ENCODE measurements at places on chromosomes 1 and 21. TPM values are rescaled to one million over a fixed set of nuclear protein-coding genes. Genes with fewer than 3 reads are reported as not detected.

The RIPPLY3 gene
- total RNA-seq = 0.60 TPM

The LHX8 gene
- total RNA-seq = not detected

The OSCP1 gene
- total RNA-seq = 20.6 TPM

The FAM177B gene
- 0.82 TPM for total RNA-seq

The UTS2 gene
- total RNA-seq = not detected

The AMY2B gene
- 48.2 TPM for total RNA-seq

The RAB42 gene
- 7.8 TPM for total RNA-seq

The AMY1B gene
- not detected for total RNA-seq

The LCE3E gene
- total RNA-seq = not detected

The CAPZA1 gene
- 127 TPM for total RNA-seq

The FPGT gene
- 35.5 TPM for total RNA-seq

The PIGV gene
- total RNA-seq = 11.0 TPM

The RIMKLA gene
- total RNA-seq = 8.2 TPM

The OR2L5 gene
- total RNA-seq = 0.44 TPM

The GPX7 gene
- 96.0 TPM for total RNA-seq

The TRIM17 gene
- 3.5 TPM for total RNA-seq

The RAB7B gene
- total RNA-seq = 5.3 TPM

The C1orf210 gene
- total RNA-seq = 0.44 TPM

The GORAB gene
- total RNA-seq = 29.3 TPM

The CIART gene
- total RNA-seq = 5.7 TPM

The TNNT2 gene
- total RNA-seq = 10.0 TPM

The ARHGAP29 gene
- total RNA-seq = 71.7 TPM
